Upper lobe of left lung (tissue), 6 donors: ENCODE measurements at places on chromosomes 1 and 21.

DNA sequence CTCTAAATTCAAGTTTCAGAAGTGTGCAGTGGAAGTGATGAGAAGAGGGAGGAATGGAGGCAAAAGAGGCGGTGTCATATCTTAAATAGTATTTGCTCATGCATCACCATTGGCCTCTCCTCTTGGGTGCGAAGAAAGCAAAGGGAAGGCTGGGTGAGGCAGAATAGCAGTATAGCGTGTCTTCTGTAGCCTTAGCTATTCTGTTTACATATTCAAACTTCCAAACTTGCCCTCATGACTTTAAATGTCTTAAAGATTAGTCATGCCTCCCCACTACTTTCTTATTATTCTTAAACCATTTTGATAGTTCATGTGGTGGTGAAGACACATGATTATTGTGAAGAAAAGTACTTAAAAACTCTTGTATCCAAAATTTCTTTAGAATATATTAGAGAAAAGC lies 104.6 kb upstream of the TENT5C start:
- H3K27me3 ChIP-seq: no peaks in the 10 kb centered on the region
- no peak overlapping the region for H3K27ac ChIP-seq
- DNase-seq: no peak
- no peaks in the 10 kb centered on the region for H3K4me1 ChIP-seq

DNA sequence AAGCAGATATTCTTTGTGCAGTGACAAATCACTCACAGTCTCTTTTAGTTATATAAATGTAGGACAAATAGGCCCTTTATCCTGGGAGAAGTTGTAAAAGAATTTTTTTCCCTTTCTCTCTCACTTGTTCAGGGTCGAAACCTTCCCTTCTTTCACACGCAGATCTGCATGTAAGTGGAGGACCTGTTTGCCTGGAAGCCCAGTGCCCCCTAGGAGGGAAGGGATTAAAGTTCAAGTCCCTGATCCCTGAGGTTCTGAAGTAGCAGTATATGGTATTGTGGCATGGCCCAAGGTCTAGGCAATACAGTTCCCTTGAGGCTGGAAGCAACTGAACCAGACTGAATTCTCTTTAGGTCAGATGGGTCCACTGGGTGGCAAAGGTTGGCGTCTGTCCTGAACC lies 48.6 kb upstream of the PTGFRN start:
- no peak overlapping the region for H3K27ac ChIP-seq
- H3K27me3 ChIP-seq: no peaks in the 10 kb centered on the region
- H3K4me1 ChIP-seq: no peaks in the 10 kb centered on the region
- no peak overlapping the region for H3K4me3 ChIP-seq
- DNase-seq: no peak

DNA sequence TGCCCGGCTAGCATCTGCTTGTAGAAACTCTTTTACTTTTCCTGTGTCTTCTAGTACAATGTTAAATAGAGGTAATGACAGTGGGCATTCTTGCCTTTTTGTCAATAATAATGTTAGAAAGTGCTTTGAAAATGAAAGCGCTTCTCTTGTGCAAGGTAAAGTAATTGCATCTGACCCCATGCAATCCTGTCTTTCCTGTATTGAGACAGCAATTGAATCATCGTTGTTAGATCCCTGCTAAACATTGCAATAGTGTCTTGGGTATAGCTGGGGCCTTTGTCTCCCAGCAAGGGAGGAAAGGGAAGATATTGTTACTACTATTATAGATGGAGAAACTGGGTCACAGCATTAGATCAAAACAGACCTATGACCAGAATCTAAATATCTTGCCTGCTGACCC lies 80.9 kb downstream of the TLR5 start:
- H3K4me3 ChIP-seq: no peak overlapping the region
- no peak overlapping the region for H3K27ac ChIP-seq
- H3K27me3 ChIP-seq: no peaks in the 10 kb centered on the region
- no peaks in the 10 kb centered on the region for H3K36me3 ChIP-seq

DNA sequence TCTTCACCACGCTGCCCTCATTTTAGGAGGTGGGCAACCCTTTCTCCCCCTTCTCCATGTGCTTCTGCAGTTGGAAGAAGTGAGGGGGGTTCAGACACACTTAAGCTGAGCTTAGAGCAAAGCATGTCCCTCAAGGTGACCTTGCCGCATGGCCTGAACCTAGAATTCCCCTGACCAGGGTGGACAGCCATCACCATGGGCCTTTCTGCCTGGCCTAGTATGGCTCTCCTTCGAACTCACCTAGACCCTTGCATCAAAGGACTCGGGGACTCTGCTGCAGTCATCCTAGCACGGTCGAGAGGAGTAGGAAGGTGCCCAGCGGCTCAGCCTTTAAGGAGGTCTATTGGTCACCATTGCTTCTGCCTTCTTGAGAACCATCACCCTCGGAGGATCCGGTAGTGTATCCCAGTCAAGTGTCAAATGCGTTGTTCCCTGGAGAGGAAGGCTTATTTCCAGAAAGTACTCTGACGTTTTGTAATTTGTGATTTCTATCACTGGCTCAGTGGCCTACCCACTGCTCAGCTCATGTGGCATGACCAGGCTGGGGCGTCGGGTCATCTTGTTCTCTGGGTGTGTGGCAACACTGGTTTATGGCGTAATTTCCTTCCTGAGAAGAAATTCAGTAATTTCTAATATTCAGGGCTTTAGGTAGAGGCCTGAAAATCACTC lies at the start of gene KCNE1:
Gene KCNE1, minus strand, starts transcription at position 424 of the 669 bp plus-strand sequence. CDS start 62,576 bp downstream, outside the sequence.
- H3K27ac ChIP-seq: peak within 1 kb of the TSS; percentile 78
- H3K36me3 ChIP-seq: no peaks in the 10 kb centered on the region
- peaks cover 20% of the 10 kb centered on the region for H3K4me1 ChIP-seq
- H3K4me3 ChIP-seq: no peak within 1 kb of the TSS

DNA sequence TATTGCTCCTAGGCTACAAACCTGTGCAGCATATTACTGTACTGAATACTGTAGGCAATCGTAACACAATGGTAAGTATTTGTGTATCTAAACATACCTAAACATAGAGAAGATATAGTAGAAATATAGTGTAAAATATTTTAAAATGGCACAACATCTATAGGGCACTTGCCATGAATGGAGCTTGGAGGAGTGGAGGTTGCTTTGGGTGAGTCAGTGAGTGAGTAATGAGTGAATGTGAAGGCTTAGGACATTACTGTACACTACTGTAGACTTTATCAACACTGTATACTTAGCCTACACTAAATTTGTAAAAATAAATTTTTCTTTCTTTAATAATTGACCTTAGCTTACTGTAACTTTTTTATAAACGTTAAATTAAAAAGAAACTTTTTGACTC lies 7.9 kb downstream of the LEFTY2 start:
- H3K27ac ChIP-seq: no peak overlapping the region
- DNase-seq: no peak
- H3K4me1 ChIP-seq: no peaks in the 10 kb centered on the region
- no peaks in the 10 kb centered on the region for H3K27me3 ChIP-seq
- H3K4me3 ChIP-seq: no peak overlapping the region
- H3K36me3 ChIP-seq: no peaks in the 10 kb centered on the region

DNA sequence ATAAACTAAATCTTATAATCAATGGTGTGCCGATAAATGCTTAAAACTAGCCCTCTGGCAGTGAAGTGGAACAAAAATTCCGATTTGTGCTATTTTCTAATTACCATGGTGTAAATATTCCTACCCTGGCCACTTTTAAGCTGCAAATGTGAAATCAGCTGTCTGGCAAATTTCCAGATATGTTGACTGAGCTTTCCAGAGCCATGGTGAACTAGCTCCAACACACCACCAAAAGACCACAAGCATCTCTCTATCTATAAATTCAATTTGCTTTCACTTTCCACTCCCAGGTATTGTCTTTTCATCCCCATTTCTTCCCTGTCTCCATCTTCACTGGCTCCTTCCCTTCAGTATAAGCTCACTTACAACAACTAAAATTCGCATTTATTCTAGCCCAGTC lies 152.3 kb upstream of the RGS18 start:
- H3K27me3 ChIP-seq: no peaks in the 10 kb centered on the region
- no peak overlapping the region for H3K27ac ChIP-seq
- H3K4me1 ChIP-seq: no peaks in the 10 kb centered on the region
- DNase-seq: no peak
- no peak overlapping the region for H3K4me3 ChIP-seq
- H3K36me3 ChIP-seq: no peaks in the 10 kb centered on the region

GRCh38 chr1:228000416-228000815 lies 6.4 kb upstream of the WNT3A start:
- DNase-seq: no peak
- no peak overlapping the region for H3K4me3 ChIP-seq
- peaks cover 16% of the 10 kb centered on the region for H3K27me3 ChIP-seq
- no peaks in the 10 kb centered on the region for H3K4me1 ChIP-seq
- H3K36me3 ChIP-seq: no peaks in the 10 kb centered on the region

GRCh38 chr1:62687903-62688686 lies at the start of gene DOCK7:
DOCK7 (minus strand) TSS chr1:62688386; CDS start chr1:62688264, 122 bp downstream.
- peak within 1 kb of the TSS; percentile 80 for H3K4me3 ChIP-seq
- peak; percentile 94 for DNase-seq
- peak within 1 kb of the TSS; percentile 91 for H3K27ac ChIP-seq
- no peaks in the 10 kb centered on the region for H3K27me3 ChIP-seq
- peaks cover 25% of the 10 kb centered on the region for H3K4me1 ChIP-seq

DNA sequence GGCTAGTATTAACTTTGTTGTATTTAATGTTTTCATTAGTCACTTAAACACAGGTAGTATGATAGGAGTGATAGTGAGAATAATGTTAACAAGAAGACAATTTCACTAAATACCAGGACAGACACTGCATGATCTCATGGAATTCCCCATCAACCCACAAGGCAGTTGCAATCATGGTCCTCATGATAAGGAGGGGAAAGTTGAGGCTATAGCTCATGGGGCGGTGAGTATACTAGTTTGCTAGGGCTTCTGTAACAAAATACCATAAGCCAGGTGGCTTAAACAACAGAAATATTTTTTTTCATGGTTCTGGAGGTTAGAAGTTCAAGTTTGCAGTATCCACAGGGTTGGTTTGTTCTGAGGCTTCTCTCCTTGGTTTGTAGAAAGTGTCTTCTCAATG lies 115.8 kb downstream of the DSCAM start:
- H3K4me1 ChIP-seq: no peaks in the 10 kb centered on the region
- no peaks in the 10 kb centered on the region for H3K36me3 ChIP-seq
- no peak overlapping the region for H3K4me3 ChIP-seq
- H3K27ac ChIP-seq: no peak overlapping the region

- no peaks in the 10 kb centered on the region for H3K27me3 ChIP-seq
- H3K4me3 ChIP-seq: no peak overlapping the region
- H3K27ac ChIP-seq: no peak overlapping the region
- no peak for DNase-seq
- H3K4me1 ChIP-seq: no peaks in the 10 kb centered on the region
These were observed 21.7 kb upstream of the CPLANE2 start for GRCh38 chr1:16258591-16259135.

DNA sequence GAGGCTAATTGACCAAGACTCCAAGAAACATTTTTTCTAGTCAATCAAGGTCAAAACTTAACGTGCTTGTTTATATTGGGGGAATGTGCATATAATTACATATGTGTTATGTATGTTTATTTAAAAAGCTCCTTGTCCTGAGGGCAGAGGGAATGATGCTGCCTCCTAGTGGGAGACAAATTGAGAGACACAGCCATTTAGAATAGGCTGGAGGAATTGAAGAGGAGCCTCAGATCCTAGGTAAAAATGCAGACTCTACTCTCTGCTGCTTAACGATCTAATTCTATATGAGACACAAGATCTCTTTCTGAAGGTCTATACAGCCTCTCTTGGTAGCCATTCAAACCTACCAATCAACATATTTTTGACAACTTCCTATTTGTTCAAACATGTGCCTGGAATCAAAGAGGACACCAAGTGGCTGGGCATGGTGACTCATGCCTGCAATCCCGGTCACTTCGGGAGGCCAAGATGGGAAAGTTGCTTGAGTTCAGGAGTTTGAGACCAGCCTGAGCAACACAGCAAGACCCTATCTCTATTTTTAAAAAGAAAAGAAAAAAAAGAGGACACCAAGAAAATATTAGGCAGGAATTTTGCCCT lies 136.6 kb upstream of the ZNF648 start:
- no peaks in the 10 kb centered on the region for H3K36me3 ChIP-seq
- no peaks in the 10 kb centered on the region for H3K27me3 ChIP-seq
- no peak for DNase-seq
- no peak overlapping the region for H3K27ac ChIP-seq
- peaks cover 29% of the 10 kb centered on the region for H3K4me1 ChIP-seq
